HCT116 (cell line): ENCODE measurements at places on chromosomes 1 and 21.

- no peak for DNase-seq
Measured at GRCh38 chr21:41725421-41726031, 41.3 kb downstream of the RIPK4 start.

DNA sequence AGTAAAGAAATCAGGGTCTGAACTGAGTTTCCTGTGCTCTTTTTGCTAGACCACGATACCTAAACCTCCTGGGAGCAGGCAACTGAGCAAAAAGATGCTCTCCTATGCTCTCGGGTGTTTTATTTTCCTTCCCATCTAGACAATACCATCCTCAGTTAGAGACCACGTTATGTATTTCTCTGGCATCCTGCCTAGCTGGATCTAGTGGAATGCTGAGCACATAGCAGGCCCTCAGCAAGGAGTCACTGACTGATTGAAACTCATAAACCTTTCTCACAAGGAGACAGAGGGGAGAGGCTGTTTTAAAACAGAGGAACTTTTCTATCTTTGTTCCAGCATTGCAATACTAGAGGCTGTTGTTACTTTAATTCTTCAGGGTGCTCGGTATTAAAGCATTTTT is 168.0 kb downstream of the CYYR1 start:
- no peak for DNase-seq

GRCh38 chr1:193392686-193393085 is 206.3 kb upstream of the B3GALT2 start:
- DNase-seq: no peak

DNA sequence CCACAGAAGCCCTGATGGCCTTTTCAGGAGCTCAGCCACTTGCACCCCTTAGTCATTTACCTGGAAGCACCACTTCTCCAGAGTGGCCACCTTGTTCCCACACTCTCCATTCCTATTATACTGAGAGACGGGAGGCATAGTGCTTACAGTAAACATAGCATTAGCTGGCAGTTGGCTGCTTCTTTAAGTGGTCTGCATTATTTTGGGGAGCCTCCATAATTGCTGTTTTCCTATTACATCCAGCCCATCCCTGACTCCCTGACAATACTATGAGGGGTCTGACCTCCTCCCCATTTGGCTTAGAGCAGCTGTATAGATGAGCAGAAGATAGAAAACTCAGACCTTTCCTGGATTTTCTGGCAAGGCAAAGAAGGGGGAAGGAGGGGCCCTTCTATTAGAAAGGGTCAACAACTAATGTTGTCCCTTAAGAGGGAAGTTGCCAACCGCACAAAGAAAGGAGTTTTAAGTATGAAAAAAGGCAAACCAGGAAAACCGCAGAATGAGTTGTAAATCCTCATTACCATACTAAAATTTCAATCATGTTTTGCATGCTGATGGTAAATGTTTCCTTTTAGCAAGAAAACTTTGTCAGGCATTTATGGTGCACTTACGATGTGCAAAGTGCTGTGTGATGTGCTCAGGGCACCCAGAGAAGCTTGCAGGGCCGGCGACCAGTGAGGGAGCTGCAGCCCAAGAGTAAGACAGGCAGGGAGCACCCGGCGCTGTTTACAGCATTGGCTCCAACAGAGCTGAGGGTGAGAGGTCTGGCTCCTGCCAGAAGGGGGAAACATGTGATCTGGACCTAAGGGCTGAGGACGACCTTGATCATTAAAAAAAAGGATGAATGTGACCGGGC is 167.3 kb downstream of the ZZZ3 start:
- DNase-seq: peak; percentile 24

GRCh38 chr1:167791281-167792187 is 69.8 kb downstream of the MPZL1 start:
- DNase-seq: no peak

GRCh38 chr1:9654051-9654833 is 2.7 kb downstream of the PIK3CD start:
- DNase-seq: no peak

DNA sequence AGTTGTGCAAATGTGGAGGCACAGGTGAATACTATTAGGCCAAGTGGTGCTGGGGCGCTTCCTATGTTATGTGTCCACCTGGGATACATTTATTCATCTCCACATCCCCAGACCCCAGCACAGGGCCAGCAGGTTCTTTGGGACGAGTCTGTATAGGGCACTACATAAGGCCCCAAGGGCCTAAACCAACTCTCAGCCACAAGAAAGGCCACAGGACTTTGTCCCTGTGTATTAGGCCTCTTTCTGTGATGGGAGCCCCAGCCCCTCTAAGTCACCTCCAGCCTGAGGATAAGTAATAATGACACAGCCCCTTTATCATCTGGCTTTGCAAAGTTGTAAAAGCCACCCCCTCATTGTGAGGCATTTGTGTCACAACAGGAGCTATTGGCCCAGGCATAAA is 79.2 kb upstream of the CD1D start:
- no peak for DNase-seq

DNA sequence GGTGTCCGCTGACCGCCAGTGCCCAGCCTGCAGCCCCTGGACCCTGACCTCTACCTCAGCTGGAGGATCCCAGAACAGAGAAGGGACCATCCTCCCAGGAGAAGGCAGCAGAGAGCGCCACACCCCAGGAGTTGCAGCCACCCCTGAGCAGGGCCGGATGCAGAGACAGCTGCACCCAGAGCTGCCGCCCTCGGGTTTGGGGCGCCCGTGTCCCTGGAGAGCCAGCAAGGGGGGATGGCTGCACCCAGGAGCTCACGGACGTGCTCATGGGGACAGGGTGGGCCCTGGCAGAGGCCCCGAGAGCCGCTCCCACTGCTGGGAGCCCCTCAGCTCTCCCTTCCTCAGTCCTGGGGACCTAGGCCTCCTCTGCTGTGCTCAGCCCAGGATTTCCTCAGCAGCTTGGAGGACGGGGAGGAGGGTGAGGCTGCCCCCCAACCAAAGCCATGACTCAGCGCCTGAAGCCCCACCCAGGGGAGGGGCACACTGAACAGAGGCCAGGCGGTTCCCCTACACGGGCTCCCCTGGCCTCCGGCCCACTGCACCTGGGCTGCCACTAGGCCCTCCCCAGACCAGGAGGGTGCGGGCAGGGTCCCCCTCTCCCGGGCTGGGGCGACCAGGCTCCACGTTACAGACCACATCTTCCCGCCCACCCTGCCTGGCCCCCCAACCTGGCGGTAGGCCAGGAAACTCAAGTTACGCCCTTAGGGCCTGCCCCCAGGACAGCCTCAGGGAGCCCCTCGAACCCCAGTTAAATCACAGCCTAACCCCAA is 2.2 kb downstream of the ACAP3 start:
- DNase-seq: no peak

- DNase-seq: peak; percentile 46
Measured at GRCh38 chr1:202802998-202803932, 5.0 kb downstream of the KDM5B start.

DNA sequence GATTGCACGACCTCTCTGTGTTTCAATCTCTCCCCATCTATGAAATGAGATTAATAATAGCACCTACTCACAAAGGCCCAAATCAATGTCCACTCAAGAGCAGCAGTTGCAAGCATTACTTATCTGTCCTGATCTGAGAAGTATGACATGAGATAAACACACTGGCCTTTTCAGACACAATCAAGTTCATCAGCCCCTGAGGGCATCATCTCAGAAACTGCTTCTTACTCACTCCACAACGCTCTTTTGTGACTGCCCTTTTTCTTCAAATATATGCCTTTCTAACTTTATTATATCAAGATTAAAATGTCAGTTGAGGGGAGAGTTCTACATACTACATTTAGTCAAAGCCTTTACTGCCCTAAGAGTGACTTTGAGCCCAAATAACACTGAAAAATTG is 371.9 kb upstream of the SPAG17 start:
- DNase-seq: no peak

GRCh38 chr1:27554759-27555699 is 48.9 kb downstream of the AHDC1 start:
- no peak for DNase-seq

- no peak for DNase-seq
Measured at GRCh38 chr1:22319608-22320007, 132.0 kb upstream of the ZBTB40 start.

DNA sequence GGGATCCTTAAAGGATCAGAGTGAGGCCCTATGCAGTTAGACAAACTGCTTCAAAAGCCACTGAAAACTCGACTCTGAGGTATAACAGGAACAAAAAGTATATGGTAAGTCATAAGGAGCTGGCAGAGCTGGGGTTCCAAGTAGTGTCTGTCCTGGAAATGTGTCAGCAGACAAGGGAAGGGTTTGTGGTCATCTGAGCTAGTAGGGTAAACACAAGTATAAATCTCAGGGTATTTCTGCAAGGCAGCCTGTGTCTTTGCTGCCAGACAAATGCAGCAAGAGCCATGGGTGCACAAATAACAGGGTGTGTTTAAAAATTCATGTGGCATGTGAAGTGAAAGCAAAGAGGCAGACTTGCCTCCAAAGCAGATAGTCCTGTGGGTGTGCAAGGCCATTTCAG is 759.0 kb upstream of the ADAMTS5 start:
- no peak for DNase-seq

DNA sequence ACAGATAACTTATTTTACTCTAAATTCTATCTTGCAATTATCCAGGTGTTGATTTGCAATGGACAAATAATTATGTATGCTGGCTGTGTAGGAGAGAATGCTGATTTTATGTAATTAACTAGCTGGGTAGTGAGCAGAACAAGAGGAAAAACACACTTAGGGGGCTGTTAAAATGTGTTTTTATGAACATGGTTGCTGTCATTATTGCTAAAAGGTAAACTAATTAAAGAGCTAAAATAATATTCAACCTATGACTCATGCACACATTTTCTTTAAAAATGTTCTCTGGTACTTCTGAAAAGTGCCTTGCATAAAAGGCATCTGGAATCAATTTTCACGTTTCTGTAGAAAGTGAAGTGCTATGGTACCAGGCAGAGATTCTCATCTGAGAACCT is 192.8 kb upstream of the C8B start:
- DNase-seq: no peak

- DNase-seq: no peak
Measured at GRCh38 chr1:231192620-231193163, 30.8 kb downstream of the TRIM67 start.
